ENCODE measurements at places on chromosomes 7 and 10. TPM values are rescaled to one million over a fixed set of nuclear protein-coding genes. Genes with fewer than 3 reads are reported as not detected.
A peak's percentile ranks its signal among the peaks of the same experiment; 100 is the strongest.

DNA sequence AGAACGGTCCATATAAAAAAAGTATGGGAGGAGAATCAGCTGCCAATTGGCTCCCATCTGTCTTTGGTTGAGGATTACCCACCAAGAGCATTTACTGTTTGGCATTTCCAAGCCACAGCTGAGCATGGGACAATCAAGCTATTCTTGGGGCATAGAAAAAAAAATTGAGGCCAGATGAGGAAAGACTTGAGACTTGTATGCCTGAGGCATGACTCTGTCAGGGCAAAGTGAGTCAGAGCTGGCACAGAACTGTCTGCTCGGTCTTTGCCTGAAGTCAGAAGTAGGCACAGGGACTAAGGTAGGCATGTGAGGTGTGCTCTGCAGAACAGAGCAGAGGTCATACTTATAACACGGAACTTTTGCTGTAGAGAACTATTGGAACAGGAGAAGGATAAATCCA lies 126.5 kb upstream of the CHRM2 start:
- DNase-seq, result no peak

- DNase-seq, result peak; percentile 68
These were observed 222.8 kb downstream of the RELN start for GRCh38 chr7:103766660-103767059.

DNA sequence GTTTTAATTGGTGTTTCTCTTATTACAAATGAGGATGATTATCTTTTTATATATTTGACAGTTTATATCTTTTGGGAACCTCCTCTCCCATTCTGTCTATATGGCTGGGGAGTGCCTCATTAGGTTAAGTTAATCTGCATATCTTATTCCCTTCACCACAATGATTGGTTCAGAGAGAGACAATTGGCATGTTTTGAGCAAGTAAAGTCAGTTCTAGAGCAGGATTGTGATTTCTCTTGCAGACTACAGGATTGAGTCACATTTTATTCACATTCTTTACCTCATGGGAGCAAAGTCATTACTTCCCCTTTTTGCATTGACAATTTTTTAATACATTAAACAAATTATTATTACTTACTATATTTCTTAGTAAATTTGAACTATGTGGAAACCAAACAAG lies 345.6 kb downstream of the MDFIC start:
- no peak for DNase-seq

GRCh38 chr10:5902511-5903274 lies 12.7 kb downstream of the FBH1 start:
- no peak for DNase-seq

DNA sequence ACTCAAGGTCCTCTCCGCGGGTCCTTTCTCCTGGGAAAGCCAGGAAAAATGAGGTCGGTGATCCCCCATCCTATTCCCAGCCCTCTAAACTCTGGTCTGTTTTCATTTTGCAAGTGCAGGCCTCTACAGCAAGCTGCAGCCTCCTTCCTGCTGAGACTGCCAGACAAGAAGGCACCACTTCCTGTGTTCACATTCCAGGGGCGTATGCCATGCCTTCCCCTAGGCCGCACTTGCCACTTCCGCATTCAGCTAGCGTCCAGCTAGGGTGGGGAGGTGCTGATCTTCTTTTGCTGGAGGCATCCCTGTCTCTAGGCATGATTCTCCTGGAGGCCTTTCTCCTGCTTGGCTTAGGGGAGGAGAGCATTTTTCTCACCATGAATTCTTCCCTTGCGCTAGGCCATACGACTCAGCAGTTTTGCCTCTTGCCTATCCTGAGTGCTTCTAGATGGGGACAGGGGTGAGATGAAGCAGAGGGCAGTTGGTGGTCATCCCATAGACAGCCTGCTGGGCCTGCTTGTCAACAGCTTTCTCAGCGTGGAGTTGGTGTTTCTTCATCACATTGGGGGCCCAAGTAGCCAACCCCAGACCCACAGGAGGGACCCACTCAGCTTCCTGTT lies 328.9 kb downstream of the RPS24 start:
- no peak for DNase-seq

- DNase-seq, result peak; percentile 39
These were observed 312.0 kb downstream of the RNLS start for GRCh38 chr10:88270871-88271713.

- DNase-seq, result no peak
These were observed 13.1 kb downstream of the UMAD1 start for GRCh38 chr7:7653593-7654187.

- no peak for DNase-seq
These were observed 15.9 kb downstream of the CDHR3 start for GRCh38 chr7:105978974-105979373.

DNA sequence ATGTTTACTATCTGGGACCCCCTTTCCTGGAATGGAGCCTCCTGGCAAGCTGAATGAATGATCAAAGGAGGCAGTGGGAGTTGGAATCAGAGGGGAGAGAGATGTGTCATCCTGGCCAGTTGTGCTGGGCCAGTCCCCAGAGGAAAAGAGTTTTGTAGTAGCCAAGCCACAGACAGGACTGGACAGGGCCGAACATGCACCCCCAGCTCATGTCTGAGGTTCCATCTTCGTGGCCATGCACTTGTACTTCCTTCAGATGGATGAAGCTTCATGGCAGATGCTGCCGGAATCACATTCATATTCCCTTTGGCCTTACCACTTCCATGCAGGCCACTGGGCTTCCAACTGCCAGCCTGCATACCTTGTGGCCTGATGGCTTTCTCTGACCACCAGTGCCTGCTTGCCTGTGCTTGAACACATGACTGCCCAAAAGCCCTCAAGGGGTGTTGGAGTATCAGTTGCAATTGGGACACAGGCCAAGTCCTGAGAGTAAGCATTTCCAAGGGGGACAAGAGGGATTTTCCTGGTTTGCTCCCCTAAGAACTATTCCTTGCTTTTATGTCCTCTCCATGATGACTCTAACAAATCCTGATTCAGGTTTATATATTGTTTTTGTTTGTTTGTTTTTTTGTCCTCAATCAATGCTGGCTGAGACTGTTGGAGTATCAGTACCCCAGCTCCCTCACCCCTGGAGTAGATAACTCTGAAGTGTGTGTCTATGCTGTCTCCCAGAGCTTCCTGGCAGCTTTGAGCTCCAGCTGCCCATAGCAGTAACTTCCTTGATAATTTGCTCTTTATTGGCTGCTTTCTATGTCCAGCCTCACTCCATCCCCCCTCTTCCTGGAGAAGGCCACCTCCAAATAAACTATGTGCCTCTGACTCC lies 63.6 kb downstream of the TMEM130 start:
- no peak for DNase-seq

DNA sequence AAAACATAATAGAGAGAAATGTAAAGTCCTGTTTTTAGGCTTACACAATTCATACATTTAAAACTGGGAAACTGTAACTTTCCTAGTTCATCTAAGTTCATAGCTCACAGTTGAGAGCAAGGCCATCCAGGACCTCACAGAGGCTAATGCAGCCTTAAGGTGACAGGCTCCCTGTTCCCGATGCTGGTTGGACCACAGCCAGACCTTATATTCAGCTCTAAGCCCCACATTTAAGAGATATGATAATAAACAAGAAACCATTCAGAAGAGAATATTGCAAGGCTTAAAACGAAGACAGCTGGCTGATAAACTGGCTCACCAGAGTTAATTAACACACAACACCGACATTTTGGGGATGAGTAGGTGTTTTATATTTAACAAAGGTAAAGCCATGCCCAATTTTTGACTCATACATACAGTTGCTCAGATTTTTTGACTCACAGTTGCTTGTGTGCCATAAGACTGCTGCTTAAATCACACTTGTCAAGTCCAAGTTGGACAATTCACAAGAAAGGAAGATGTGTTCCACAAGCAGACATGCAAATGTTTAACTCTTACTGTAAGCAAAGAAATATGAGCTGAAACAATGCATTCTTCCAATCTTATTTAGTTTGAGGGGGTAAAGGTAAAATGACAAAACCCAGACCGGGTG lies 41.1 kb upstream of the TMEM213 start:
- no peak for DNase-seq

DNA sequence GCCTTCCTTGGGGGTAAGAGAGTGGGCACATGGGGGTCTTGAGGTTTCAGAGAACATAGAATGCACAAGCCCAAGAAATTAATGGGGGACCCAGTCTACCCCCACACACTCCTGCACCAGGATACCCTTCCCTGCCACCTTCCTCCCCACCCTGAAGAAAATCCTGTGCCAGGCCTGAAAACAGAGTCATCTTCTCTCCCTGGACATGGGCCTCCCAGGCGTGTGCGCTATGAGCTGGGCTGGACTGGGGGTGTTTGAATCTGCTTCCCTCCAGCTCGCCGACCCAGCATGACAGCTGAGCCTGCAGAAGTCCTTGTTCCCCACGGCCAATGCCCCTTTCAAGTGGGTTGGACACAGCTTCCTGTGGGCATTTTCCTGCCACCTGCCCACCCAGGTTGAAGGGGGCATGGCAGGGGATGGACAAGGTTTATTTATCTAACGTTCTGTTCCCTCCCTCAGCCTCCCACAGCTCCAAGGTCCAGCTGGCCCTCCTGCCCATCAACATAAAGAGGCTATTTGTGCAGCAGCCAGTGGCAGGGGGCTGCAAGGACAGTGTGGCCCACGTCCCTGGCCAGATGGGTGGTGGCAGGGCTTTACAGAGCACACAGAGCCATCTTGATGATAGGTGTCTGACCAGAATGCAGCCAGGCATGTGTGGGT lies 141.0 kb downstream of the SH3PXD2A start:
- DNase-seq, result no peak

DNA sequence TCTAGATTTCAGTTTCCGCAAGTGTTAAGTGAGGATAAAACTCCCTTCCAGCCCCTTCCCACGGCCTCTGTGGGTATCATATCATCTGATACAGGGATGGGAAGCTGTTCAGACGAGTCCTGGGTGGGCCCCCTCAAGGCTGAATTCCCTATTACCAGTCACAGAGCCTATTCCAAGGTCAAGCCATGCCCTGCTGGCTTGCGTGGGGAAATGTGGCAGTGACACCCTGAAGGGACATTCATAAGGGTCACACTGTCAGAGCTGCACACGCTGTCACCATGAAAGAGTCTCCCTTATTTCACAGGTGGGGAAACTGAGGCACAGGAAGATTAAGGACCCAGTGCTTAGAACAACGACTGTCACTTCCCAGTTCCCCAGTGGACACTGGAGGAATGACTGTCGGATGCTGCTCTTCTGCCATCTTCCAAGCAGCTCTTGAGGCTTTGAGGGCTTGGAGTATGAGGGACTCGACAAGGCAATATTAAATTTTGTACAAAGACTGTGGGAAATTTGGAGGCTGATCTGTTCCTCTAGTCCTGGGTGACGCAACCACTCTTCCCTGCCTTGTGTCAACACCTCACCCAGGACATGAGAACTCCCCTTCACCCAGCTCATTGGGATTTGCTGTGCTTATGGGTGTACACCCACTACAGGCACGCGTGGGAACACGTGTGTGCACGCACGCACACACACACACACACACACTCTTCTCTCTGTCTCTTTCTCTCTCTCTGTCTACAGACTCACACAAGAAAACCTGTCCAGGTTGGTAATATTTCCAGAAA lies 386.0 kb downstream of the RPS24 start:
- no peak for DNase-seq

DNA sequence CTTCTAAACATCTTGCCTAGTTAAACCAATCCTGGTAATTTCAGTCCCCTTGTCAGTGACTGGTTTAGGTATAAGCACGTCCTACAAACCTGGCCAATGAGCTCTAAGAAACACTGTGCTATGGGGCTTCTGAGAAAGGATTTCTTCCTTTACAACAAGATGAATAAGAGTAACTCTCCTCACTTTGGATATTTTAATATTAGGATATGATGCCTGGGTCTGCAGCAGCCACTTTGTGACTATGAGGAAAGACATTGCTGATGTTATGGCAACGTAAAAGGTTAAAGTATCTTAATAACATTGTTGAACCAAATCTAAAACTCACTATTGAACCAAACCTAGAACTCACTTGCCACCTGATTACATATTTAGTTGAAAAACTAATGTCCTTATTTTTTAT lies 26.5 kb upstream of the EPC1 start:
- no peak for DNase-seq

DNA sequence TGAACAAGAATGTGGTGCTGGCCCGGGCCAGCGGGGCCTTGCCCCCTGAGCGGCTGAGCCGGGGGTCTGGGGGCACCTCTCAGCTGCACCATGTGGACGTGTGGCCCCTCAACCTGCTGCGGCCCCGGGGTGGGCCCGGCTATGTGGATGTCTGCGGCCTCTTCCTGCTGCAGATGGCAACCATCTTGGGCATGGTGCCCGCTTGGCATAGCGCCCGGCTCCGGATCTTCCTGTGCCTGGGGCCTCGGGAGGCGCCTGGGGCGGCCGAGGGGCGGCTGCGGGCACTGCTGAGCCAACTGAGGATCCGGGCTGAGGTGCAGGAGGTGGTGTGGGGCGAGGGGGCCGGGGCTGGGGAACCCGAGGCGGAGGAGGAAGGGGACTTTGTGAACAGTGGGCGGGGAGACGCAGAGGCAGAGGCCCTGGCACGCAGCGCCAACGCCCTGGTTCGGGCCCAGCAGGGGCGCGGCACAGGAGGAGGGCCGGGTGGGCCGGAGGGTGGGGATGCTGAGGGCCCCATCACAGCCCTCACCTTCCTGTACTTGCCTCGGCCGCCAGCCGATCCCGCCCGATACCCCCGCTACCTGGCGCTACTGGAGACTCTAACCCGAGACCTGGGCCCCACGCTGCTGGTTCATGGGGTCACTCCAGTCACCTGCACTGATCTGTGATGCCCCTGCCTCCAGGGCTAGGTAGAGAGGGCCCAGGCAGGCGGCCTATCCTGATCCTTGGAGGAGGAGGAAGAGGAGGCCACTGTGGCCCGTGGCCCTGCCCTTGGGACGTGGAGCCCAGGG lies 1.1 kb upstream of the TRIP6 start:
- DNase-seq, result no peak

DNA sequence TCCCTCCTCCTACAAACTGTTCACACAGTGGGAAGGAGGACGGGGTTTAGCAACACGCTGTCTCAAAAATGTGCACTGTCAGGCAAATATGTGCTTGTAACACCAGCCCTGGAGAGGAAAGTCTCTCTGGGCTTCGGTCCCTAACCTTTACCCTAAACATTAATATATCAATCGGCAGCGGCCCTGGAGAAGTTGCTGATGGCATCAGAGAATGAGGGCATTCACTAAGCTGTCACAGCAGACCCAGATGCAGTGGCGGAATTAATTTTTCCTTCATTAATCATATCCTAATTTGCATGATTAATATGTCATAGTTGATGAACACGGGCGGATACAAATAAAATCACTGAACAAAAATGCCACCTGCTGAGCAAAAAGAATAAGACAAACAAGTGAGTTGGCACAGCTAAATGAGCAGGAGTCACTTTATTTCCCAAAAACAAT lies 45.2 kb upstream of the INSIG1 start:
- peak; percentile 24 for DNase-seq

- DNase-seq, result no peak
These were observed 205.0 kb downstream of the TFEC start for GRCh38 chr7:115825456-115826115.

GRCh38 chr10:122445469-122445868 lies 9.0 kb upstream of the ARMS2 start:
- no peak for DNase-seq

- DNase-seq, result peak; percentile 45
These were observed 41.7 kb downstream of the FAS start for GRCh38 chr10:89032141-89032891.

Gene AIFM2
- polyA plus RNA-seq, result 12.0 TPM

Gene NODAL
- polyA plus RNA-seq, result not detected

Gene ASB15
- polyA plus RNA-seq, result not detected

Gene HOXA3
- polyA plus RNA-seq, result 1.9 TPM

Gene LSM5
- 40.2 TPM for polyA plus RNA-seq

Data from lung (tissue), 17 donors.